ENCODE measurements at places on chromosomes 3 and 15.

GRCh38 chr3:52393959-52394670 lies 50.8 kb downstream of the SEMA3G start:
- DNase-seq = no peak

- DNase-seq = no peak
These were observed 7.0 kb downstream of the GNAI2 start for GRCh38 chr3:50242851-50243542.

DNA sequence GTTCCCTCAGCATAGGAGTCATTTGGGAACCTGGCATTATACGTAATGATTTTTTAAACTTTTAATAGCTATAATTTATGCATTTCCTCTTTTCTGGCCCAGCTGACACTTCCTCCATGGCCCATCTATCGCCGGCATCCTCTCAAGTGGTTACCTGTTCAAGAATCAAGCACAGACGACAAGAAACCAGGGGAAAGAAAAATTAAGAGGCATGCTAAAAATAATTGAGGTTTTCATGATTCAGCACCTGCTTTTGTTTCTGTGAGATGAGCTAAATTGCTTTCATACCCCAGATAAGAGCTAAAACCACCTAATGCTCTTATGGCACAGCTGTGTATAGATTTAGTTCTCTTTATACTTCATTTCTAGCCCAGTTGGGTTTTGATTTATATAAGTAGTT lies 1.7 kb downstream of the SPCS1 start:
- no peak for DNase-seq

DNA sequence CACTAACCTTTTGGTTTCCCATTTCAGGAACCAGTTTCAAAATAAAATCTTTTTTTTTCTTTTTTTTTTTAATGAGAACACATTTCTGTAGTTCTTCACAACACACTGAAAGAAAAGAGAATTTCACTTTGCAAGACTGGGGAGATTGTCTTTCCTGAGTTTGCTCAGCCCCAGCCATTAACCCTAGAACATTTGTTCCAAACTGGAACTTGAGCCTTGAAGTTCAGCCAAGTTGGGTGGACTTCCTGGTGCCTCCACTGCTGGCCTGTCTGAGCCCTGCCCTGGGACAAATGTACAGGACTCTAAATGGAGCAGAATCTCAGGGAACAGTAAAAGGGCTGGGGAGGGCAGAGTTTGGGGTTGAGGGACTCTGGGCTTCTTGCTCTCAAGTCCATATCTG lies 196.4 kb upstream of the LPP start:
- DNase-seq = no peak

- no peak for DNase-seq
These were observed 1.1 kb upstream of the GPR149 start for GRCh38 chr3:154431043-154431442.

GRCh38 chr3:67940210-67940952 lies 286.0 kb upstream of the SUCLG2 start:
- DNase-seq = peak; percentile 15

DNA sequence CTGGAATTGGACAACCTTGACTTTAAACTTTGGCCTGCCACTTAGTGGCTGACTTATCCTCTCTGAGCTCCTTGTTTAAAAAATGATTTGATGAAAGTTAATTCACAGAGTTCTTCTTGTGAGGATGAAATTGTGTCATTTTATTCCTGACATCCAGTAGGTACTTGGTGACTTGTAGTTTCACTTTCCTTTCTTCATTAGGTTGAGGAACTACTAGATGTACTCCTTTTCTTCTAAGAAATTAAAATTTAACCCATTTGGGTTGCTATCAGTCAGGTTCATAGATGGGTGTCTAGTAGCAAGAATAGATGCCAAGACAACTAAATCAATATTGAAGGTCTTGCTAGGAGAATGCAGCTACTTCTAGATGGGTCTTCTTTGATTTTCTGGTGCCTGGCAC lies 5.2 kb downstream of the NR1D2 start:
- DNase-seq = no peak

DNA sequence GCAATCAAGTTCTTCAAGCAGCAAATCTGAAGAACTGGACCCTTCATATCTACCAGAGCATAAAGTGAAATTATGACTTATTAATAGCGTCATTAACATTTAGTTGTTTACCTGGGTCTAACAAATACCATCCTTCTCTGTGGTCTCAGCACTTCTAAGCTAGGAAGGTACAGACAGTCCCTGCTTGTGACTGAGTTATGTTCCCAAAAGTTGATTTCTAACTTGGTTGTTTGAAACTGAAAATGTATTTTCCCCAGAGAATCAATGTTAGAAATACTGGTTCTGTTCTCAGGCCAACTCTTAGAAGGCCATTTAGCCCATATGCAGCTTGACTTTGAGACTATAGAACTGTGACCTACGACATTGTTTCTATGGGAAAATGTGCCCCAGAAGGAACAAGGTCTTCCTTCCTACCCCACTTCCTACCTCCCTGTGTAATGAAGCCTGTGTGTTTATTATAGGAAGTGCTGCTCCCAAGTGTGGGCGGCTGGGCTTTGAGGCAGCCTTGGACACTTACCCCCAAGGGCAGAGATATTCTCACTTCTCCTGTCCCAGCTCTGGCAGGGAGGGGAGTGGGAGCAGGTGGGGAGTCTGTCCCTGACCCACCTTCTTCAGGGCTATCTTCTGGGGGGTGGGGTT lies 12.2 kb upstream of the MAPK6 start:
- DNase-seq = no peak

- no peak for DNase-seq
These were observed 97.4 kb downstream of the WNT7A start for GRCh38 chr3:13782501-13782900.

GRCh38 chr3:22685597-22685996 lies 517.5 kb upstream of the UBE2E2 start:
- DNase-seq = peak; percentile 7

- peak; percentile 19 for DNase-seq
These were observed 52.2 kb upstream of the FAM98B start for GRCh38 chr15:38401701-38402100.

- peak; percentile 34 for DNase-seq
These were observed 1.4 kb downstream of the MFGE8 start for GRCh38 chr15:88911766-88912118.

DNA sequence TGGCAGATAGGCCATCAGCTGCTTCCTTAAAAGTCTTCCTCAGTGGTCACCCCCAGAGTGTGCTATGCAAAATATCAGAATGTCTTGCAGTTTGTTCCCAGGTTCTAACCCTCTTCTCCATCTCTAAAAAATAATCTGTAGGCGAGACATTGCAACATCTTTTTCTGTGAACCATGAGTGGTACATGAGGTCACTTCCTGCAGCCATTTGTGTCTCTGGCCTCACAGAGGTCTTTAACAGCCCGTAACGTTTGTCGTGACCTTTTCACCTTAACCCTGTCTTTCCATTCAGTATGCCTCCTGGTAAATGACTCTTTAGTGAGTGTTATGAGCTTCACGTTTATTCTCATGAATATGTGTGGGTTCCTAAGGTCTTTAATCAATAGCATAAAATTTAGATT lies 145.4 kb downstream of the KLHL25 start:
- peak; percentile 58 for DNase-seq

- DNase-seq = no peak
These were observed 74.2 kb downstream of the EPHB3 start for GRCh38 chr3:184635774-184636173.

DNA sequence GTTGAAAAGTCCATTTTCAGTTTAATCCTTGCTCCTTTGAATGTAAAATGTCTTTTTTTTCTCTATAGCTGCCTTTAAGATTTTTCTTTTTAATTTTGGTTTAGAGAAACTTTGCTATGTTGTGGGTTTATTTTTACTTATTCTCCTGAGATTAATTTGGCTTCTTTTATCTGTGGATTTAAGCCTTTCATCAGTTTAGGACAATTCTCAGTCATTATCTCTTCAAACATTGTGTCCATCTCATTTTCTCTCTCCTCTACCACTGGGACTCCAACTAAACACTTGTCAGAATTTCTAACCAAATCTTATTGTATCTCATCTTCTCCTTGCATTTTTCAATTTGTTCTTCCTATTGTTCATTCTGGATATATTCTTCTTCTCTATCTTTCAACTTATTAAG lies 12.4 kb upstream of the ITGA11 start:
- no peak for DNase-seq

- DNase-seq = no peak
These were observed 8.2 kb downstream of the FILIP1L start for GRCh38 chr3:100106094-100106493.

- no peak for DNase-seq
These were observed 129.1 kb downstream of the RAP2B start for GRCh38 chr3:153291059-153291685.

- peak; percentile 91 for DNase-seq
These were observed 3.6 kb upstream of the STARD5 start for GRCh38 chr15:81327516-81327915.

- peak; percentile 87 for DNase-seq
These were observed 3.7 kb upstream of the SQOR start for GRCh38 chr15:45630917-45631691.

DNA sequence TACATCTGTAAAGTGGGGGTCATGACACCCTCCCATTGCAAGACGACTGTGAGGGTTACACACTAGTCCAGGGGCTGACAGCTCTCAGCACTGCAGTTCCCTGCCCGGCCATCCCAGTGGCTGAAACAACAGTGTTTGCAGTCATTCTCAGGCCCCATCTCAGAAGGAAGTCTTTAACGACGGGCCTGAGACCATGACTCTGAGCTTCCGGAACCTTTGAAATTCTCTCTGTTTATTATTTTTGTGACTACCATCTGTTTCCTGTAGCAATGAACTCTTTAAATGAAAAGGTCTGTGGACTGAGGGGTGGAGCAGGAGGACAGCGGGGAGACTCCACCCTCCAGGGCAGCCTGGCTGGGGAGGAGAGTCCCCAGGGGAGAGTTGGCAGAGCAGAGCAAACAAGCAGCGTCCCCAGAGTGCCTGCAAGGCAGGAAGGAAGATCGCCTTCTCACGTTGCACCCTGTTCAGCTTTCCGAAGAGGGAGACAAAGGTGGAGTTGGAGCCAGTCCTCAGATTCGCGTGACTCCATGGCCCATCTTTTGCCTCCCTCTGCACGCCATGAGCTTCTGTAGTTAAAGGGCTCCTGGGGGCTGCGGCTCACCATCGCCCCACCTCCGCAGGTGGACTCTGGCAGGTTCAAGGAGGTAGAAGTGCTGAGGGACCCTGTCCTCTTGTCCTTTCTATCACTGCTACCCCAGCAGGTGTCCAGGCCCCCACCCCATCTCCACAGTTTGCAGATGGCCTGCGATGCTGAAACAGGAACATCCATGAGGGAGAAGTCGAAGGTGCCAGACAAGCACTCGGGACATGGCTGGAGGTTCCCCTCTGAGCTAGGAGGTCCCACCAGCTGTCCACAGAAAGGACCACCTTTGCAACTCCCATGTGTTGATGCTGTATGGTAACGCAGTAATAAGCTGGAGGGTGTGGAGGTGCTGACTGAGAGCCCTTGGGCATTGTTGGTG lies 525.8 kb upstream of the PROK2 start:
- peak; percentile 60 for DNase-seq

- no peak for DNase-seq
These were observed 94.5 kb downstream of the P3H2 start for GRCh38 chr3:190026154-190026553.

DNA sequence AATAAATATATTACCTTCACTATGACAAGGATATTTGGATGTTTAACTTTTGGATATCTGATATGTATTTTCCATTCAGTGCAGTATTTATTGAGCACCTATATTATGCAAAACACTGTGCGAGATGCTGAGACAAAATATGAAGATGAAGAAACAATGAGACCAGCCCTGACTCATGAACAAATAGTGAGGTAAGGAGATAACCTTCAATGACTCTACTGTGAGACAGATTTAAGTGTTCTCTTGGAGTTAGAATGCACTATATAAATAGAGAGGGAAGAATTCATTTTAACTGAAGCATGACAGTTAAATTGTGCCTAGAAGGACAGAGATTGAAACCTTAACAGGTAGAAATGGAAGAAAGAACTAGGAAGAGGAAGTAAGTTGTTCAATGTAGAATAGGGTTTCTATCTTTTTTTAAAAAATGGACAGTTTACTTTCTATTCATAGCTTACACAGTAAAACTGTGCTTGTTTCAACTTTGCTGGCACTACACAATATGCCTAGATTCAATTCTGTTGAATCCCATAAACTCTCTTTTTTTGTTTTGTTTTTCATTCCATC lies 124.2 kb downstream of the ZBTB20 start:
- no peak for DNase-seq

GRCh38 chr3:12585181-12585580 lies 28.3 kb downstream of the MKRN2 start:
- DNase-seq = no peak

DNA sequence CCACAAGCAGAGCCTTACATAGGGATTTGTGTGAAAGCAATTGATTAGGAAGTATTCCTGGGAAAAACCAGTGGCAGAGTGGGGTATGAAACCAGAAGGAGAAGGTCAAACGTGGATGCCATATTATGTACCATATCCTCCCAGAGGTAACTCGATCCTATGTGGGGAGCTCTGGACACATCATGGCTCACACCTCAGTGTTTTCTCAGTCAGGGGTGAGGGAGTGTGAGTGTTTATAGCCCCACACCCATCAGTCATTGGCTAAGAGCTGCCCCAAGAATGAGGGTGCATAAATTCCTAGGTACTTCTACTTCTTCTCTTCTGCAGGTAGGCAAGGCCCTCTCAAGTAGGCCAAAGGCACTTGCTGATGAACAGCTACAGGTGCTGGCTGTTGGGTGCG lies 28.2 kb upstream of the PDZRN3 start:
- no peak for DNase-seq

DNA sequence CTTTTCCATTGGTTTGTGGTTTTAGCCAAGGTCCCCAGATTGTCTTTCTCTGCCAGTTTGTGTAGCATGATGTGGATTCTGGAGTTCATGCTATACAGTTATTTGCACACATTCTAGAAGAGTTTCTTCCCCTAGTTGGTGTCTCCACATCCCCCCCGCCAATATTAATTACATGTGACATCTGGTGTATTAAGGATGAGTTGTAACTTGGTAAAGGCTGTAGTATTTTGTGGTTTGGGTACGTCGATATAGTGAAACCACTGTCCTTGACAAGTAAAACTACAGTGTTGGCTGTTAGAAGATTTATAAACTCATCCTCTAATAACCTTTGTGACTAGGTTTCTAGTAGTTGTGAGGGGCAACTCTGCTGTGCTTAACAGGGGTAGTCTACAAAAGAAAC lies 23.7 kb upstream of the P4HTM start:
- DNase-seq = peak; percentile 39

DNA sequence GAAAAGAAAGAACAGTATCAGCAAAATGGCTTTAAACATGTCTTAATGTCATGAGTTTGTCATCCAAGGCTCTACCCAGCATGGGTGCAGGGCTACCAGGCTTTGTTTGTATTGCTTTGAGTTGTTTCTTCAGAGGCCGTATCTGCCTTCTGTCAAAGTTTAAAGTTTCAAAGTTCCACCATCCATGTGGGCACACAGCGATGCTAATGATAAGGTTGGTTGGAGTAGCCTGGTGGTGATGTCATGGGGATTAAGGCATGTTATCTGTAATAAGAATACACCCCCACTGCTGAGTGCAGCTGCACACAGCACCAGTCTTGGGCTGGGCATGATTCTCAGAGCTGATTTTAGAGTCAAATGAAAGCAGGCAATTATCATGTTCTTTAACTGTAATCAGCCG lies 72.0 kb upstream of the LRTM1 start:
- DNase-seq = no peak

All from fibroblast of skin of right quadriceps (primary cell).